ENCODE measurements at places on chromosomes 5 and 9.

DNA sequence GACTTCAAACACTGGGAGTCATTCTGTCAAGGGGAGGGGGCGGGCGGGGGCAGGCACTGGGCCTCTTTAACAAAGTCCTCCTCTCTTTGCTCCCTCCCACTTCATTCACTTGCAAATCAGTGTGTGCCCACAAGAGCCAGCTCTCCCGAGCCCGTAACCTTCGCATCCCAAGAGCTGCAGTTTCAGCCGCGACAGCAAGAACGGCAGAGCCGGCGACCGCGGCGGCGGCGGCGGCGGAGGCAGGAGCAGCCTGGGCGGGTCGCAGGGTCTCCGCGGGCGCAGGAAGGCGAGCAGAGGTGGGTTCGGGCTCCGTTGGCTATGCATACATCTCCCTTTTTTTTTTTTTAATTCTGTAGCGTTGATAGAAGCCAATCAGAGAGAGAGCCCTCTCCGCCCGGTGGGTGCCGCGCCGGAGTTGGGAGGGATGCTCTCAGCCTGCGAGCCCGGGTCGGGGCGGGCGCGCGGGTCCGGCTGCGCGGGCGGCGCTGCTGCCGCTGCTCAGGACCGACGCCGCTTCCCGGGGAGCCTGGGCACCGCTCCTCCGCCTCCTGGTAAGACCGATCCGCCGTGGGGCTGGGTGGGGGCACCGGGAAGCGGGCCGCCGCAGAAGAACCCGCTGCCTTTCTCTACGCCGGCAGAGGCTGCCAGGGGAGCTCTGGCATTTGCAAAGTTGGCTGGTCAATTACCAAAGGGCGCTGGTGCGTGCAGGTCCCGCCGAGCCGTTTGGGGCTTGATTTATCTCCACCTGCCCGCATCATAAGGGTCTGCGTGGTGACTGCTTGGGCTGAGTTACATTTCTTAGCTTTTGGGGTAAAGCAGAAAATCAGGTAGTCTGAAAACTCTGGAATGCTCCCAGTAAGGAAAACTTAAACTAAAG, at the start of gene CDH6:
TSS of gene CDH6 (plus strand) at position 96 of the 877 bp plus-strand sequence. CDS start 73,788 bp downstream, outside the sequence.
- DNase-seq = no peak

- DNase-seq = no peak
These were observed 190.9 kb upstream of the GNA14 start for GRCh38 chr9:77838986-77839385.

DNA sequence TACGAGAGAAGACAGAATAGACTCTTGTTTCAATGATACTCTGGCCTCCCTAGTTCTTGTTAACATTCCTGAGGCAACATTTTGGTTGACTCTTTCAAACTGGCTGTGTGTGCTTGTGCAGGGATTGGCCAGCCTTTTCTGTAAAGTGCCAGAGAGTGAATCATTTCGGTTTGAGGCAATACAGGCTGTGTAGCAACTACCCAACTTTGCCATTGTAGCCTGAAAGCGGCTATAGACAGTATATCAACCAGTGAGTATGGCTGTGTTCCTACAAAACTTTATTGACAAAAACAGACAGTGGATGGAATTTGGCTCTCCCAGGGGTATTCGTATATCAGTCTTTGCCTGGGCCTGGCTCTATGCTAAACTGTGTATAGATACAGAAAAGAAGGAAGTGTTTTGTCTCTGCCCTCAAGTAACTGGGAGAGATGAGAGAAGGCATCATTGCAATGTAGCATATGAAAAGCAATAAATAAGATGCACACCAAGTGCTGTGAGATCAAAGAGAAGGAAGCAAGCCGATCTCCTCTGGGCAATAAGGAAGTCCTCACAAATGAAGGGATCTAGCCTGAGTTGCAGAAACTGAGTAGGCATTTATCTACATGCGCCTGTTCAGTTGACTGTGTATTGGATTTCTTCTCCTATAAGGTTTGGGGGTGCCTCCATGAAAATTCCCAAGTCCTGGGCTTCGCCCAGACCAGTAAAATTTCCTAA, 568.0 kb upstream of the KLF4 start:
- no peak for DNase-seq

DNA sequence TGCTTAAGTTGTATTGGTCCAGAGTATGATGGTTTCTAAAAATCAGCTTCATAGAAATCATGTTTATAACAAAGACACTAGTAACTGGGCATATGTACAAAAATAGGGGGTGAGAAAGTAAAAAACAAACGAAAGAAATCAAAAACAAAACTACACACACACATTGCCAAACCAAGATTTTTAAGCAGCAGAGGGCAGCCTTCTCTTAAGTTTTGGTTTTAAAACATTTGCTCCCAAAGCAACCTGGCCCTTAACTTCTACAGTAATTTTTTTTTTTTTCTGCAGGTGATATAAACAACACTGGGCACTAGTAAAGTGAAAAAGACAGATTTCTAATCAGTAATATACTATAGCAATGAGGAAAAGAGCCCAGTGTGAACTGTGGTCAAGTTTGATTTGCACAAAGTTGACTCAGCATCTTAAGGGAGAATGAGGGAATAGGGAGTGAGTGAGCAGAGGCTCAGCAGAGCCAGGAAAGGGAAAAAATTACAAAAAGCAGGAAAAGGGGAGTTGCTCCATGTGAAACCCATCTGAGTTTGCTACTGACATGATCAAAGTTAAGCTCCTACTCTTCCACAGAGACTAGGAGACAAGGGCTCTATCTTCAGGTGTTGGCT, 13.4 kb upstream of the GAPT start:
- no peak for DNase-seq

GRCh38 chr9:73685786-73686185, 534.1 kb downstream of the ANXA1 start:
- DNase-seq = no peak

GRCh38 chr9:4259489-4259888, 40.4 kb downstream of the GLIS3 start:
- no peak for DNase-seq

GRCh38 chr5:57724836-57725235, 242.2 kb upstream of the ACTBL2 start:
- DNase-seq = no peak

DNA sequence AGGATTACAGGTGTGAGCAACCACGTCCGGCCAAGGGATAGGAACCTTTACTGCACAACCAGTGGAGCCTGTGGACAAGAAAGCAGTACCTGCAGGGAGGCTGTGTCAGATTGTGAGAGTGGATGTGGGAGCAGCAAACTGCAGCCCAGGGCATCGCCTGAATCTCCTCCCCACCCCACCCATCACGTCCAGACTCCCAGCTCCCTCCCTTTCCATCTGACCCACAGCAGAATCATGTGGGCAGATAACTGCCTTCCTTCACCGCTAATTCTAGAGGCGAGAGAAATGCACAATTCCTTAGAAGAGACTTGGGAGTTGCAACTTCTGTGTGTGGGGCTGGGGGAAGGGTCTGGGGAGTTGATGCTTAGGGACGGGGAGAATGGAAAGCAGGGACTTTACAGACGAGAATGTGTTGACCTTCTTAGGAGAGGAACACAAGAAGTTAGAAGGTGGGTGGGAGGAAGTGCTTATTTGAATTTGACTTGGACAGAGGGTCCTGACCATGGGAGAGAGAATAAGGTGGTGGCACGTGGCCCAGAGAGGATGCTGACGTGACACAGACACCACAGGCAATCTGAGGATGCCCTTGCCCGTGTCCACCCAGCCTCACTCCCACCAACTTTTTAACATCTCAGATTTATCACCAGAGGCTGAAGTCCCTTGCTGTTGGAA, 4.5 kb upstream of the LCP2 start:
- DNase-seq = no peak

DNA sequence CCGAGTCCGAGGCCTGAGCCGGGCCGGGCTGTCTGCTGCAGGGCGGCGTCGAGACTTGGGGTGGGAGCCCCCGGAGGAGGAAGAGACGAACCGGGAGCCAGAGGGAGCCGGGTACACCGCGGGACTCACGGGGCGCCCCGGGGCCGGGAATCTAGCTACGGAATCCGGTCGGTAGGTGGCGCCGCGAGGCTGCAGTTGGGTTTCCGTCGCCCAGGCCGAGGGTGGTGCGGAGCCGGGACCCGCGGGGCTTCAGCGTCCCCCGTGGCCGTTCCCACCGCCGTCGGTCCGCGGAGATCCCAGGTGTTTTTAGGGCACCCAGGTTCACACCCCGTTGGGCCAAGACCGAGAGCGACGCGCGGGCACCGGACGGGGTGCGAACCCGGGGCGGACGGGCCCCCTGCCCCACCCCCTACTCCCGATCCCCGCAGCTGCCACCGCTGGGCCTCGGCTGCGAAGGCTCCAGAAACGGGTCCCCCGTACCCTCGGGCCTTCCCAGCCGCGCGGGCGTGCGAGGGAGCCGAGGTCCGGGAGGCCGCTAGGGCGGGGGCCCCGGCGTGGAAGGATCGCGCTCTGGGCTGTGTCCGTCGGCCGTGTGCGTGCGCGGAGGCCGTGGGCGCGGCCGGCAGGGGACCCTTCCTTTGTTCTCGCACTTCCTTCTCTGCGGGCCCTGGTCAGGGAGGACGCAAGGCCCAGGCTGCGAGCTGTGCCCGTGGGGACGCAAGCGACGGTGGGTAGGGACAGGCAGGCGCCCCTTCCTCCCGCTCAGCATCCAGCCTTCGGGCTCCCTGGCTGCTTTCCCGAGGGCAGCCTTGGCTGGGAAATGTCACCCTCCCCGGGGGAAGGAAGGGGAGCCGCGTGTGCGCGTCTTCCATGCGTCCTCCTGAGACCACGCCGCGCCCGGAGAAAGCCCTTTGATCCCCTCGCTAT, 146.6 kb downstream of the GAPVD1 start:
- peak; percentile 64 for DNase-seq

DNA sequence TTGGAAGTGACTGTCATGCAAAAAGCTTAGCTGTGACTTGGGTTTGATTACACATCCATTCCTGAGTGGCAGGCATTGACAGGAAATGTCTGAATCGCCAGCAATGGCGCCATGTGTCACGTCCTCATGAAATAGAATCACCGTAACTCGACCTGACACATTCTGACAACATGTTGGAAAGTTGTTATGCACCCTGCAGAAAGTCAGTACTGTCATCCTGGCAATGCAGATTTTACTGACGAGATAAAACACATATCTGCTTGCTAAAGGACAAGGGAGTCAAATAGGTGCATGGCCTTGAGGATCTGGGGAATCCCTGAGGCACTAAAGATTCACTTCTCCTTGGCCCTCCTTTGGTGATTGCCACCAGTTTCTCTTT, 344.2 kb downstream of the SPATA31D1 start:
- DNase-seq = no peak

DNA sequence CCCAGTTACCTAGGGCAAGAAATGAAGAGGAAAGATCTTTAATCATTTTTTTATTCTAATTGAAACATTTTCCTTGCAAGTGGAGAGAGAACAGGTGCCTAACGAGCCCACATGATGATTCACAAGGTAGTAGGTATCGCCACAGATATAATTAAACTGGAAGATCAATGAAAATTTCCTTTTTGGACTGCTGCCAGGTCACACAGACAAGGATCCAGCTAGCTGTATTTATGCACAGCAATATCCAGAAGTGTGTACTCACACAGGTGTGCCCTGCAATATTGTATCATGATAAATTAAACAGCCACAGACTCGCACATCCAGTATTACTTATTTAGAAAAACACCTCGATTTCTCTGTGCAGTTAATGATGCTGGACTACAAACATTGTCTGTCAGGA, 294.0 kb upstream of the SMARCA2 start:
- DNase-seq = no peak

DNA sequence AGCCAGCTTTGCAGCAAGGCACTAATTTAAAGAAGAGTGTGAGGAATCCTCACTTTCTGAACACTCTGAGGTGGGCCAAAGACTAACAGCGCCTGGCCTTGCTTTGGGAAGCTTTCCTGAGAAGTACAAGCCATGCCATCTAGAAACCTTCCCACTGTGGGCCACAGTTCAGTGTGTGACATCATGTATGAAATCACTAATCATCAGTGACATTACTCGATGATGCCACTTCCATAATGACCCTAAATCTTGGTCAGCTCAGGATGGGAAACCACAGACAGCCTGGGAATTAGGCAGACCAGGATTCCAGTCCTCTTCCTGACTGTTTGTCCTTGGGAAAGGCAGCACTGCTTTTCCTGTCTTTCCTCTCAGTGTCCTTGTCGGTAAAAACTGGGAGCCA, 54.2 kb upstream of the HSPA9 start:
- no peak for DNase-seq

GRCh38 chr5:150542933-150543445, 35.1 kb downstream of the NDST1 start:
- no peak for DNase-seq

- no peak for DNase-seq
These were observed 69.2 kb downstream of the RCL1 start for GRCh38 chr9:4861736-4862451.

DNA sequence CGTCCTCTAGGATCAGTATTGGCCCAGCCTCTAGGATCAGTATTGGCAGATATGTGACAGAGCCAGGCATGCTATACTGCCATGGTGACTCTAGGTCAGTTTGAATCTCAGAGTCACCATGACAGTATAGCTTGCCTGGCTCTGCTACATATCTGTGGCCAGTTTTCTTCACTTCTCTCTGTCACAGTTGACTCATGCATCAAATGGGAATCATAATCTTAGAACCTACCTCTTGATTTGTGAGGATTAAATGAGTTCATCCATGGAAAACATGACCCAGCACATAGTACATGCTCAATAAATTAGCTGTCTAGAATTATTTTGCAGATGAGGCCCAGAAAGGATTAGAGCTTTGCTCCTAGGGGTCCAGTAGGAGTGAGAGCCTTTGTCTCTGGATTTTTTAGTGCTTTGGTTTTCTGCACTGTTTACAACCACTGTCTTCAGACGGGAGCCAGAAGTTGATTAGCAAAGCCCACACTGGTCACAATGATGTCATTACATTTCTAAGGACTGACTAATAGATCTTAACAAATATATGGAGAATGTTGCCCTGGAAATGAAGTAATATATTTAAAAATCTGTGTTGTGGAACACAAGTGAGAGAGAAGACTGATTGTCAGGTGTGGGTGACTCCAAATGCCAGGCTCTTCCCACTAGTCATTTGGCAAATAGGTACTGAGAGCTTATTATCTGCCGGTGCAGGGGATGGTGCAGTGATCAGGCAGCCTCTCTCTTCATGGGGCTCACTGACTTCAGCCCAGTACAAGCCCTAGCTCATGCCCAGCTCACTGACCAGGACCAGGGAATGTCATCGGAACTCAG, 76.0 kb downstream of the COL15A1 start:
- no peak for DNase-seq

- no peak for DNase-seq
These were observed 1300.1 kb upstream of the ACO1 start for GRCh38 chr9:31084350-31084749.
